Lower leg skin (tissue), 4 donors: ENCODE measurements at places on chromosomes 5 and 9. TPM values are rescaled to one million over a fixed set of nuclear protein-coding genes. Genes with fewer than 3 reads are reported as not detected.

EFNA5 gene
- total RNA-seq: 17.6 TPM

SMAD5 gene
- 72.9 TPM for total RNA-seq

PCDHGA5 gene
- 1.1 TPM for total RNA-seq

PRRT1B gene
- total RNA-seq: not detected

WNK2 gene
- 46.8 TPM for total RNA-seq

PCDHB16 gene
- 2.6 TPM for total RNA-seq

PCDHA12 gene
- total RNA-seq: 0.04 TPM

DOK3 gene
- total RNA-seq: 1.5 TPM

PCDHA9 gene
- total RNA-seq: 0.07 TPM

DNA sequence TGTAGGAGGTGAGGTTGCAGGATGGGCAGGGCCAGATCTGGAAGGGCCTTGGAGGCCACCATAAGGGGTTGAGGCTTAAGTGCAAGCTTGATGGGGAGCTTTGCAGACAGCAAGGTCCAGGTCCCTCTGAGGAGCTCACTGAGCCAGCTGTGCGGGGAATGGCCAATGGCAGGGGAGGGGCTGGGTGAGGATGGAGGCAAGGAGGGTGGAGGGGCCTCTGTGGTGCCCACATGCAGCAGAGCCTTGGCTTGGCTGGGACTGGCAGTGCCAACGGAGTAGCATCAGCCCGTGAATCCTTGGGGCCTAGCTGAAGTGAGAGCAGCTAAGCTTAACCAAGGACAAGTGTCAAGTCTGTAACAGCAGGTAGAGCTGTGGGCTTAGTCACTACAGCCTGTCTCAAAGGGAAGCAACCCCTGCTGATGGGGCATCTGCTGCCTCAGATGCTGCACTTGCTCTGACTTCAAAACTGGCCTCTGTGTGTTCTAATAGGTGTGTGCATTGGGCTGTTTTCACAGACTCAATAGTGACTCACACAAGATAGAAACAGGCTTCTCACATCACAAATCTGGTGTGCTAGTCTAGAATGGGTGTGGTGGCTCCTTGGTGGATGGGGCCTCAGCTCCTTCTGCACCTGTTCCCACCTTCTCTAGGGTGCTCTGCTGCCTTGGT, 16.3 kb downstream of the GALNT12 start:
- DNase-seq: peak; percentile 66

GRCh38 chr9:15357050-15357653, 50.1 kb upstream of the TTC39B start:
- DNase-seq: no peak

DNA sequence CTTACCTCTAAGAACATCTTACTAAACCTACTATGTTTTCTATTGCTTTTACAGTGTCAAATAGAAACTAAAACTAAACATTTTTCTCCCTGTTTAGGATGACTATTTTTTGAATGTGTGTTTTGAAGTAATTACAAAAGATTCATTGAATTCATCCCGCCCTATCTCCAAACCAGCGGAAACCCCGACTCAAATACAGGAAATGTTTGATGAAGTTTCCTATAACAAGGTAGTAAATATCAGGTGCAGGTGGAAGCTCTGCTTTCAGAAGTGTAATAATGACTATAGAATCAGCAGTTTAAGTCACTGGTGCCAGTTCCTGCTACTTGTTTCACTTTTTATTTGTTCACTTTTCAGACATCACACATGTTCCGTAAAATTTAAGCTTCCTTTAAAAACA, 20.0 kb downstream of the ERAP2 start:
- DNase-seq: no peak

GRCh38 chr9:13141629-13142028, 137.9 kb downstream of the MPDZ start:
- DNase-seq: no peak

DNA sequence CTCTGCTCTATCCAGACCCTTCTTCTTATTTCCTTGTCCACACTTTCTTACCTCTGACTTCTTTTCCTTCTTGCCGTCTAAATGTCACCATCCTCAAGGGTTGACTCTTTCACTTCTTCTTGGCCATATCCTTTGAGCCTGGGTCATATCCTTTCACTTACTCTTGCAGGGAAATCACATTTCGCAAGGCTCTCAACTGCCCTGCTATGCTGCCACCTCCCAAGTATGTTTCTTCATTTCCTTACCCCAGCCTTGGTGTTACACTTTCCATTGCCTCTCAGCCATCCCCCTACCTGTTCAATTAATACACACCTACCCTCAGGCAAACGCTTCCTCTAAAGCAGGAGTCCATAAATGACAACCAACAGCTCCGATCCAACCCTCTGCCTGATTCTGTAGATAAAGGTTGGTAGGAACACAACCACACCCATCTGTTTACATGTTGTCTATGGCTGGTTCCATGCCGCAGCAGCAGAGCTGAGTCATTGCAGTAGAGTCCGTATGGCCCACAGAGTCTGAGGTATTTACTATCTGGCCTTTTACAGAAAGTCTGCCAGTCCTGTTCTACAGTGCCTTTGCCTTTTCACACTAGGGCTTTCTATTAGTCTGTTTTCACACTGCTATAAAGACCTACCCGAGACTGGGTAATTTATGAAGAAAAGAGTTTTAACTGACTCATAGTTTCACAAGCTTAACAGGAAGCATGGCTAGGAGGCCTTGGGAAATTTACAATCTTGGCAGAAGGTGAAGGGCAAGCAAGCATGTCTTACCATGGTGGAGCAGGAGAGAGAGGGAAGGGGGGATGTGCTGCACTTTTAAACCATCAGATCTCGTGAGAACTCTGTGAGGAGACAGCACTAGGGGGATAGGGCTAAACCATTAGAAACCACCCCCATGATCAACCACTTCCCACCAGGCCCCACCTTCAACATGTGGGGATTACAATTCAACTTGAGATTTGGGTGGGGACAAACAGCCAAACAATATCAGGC, 97.9 kb downstream of the SV2C start:
- DNase-seq: peak; percentile 21

DNA sequence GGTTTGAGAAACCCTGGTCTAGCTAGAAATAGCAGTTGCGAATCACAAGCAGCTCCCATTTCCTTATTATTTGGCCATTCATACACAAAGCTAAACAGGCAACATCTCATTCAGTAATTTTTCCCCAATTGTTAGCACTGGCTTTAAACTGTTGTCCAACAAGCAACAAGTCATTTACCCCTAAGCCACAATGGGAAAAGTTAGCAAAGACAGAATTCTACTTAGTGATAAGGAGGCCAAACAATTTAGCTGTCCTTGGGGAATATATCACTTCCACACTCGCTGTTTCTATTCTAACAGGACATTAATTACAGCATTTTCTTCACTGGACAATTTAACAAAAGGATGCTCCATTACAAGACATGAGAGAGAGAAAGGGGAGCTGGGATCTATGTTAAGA, 2.8 kb downstream of the MYO10 start:
- no peak for DNase-seq

DNA sequence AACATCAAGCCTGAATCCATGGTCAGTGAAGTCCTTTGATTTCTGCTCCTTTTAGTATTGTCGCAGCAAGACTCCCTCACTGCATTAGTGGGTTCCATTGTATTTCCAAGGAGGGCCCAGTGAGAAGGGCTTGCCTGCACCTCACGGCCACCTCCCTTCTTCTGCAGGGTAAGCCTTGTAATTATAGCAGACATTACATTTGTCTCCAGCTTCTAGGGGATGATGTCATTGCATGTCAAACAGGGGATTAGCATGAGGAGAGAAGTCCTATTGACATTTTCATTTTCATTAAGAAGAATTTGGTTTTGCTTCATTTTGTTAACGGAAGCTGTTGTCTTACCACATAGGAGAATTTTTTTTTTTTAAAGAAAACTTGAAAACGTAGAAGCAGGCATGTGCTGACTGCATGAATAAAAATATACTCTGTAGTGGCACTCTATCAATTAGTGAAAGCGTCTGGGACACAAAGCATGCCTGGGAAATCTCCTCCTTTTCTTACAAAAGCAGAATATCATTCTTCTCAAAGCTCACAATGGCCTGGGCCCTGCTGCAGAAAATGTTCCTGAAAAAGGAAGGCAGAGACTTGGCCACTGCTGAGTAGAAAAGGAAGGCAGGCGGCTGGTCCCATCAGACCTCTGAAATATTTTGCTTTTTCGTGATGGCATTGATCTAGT, 27.1 kb downstream of the MAP1B start:
- DNase-seq: no peak

DNA sequence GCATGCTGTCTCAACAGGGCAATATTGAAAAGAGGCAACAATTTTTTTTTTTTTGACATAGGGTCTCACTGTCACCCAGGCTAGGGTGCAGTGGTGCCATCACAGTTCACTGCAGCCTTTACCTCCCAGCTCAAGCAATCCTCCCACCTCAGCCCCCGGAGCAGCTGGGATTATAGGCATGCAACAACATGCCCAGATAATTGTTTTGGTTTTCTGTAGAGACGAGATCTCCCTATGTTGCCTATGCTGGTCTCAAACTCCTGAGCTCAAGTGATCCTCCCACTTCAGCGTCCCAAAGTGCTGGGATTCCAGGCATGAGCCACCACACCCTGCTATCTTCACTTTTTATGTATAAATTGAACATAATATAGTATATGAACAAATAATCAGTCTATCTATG, 47.6 kb downstream of the PRELID2 start:
- no peak for DNase-seq

- DNase-seq: no peak
Observed at GRCh38 chr9:122383992-122384461, 13.2 kb downstream of the PTGS1 start.

GRCh38 chr5:6766604-6767093, 53.4 kb downstream of the TENT4A start:
- DNase-seq: peak; percentile 96

DNA sequence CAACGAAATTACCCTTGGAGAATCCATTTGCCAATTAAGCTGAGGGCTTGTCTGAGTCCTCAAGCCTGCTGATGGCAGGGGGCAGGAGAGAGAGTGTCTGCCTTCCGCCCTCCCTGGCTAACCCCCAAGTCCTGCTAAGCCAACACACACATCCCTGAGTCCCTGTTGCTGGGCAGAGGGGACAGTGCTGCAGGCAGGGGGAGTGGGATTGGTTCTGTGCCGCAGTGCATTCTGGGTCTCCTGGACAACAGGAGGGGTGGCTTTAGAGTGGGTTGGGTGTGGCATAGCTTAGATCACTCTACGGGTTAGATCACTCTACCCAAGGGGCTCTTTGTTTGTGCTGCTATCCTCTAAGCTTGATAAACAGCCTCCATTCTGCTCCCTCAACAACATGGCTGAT, 427.7 kb downstream of the CDK5RAP2 start:
- DNase-seq: no peak

DNA sequence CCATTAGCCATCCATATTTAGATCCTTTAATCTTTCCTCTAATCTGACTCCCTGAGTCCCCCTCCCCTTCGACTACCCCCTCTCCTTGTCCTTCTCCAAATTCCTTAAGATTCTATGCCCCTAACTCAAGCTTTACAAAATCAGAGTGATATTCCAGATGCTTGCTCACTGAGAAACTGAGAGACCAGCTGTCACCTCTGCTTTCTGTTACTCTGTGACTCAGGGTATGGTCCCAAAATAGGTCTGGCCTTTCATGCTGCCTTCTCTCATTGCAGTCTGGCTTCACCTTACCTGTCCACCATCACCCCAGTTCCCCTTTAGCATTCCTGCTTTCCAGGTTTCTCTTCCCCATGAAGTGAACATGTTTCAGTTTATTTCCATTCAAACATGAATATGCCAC, 383.3 kb upstream of the SLC30A5 start:
- DNase-seq: no peak

DNA sequence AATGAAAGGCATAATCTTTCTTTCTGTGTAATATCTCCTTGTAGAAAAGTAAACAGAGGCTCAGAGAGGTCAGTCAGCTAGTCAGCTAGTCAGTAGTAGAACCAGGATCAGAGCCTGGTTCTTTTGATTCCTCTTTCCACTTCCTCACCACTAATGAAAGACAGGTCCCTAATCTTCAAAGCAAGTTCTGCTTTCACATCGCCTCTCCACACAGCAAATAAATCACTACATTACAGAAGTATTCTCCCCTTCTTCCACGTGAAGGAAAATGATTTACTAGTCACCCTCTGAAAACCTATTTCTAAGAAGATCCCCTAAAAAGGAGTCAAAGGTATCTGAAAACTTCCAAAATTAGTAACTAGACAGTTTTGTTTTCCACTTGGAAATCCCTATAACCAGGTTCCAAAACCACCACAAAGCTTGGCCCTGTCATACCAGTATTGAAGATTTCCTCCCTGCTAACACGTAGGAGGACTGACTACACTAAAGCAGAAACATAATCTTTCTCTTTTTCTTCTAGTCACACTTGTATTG, 140.5 kb upstream of the TARS1 start:
- DNase-seq: no peak

DNA sequence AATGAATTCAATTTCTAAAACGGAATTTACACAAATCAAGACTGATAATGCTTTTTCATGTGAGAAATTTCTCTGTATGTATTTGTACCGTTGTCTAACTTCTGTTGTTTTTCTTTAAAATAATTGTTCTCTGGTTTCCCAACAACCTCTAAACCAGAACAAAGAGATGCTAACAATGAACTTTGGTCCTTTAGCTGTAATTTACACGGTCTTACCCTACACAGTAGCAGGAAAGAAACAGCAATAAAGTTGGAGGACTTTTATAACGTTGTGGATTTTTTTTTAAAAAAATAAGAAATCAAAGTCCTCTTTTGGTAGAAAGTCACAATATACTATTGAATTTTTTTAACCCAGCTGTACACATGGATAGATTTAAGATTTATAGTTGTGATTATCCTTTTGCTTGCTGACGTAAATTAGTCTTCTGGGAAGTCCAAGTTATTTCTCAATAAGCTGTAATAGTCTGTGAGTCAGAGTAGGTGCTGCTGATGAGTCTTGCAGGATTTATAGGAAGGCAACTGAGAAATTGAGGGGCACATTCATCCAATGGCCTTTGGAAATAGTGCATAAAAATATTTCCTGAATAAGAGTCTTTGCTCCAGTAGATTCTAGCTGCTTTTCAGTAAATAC, 76.8 kb upstream of the PCSK1 start:
- DNase-seq: no peak

DNA sequence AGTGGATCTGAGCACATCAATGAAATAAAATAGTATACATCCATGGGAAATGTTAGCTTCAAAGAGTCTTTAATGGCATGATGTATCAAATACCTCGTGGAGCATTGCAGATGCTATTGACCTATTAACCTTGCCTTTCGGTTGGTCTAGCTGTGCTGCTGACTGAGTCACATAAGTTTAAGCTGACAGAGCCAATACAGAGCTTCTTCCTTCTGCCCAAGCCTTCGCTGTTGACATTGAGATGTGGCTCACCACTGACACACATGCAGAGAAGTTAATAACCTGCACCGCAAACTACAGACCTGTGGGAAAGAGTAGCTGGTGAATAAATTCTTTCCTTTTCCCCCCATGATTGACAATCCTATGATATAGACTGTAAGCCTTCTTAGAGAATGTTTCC, 78.2 kb downstream of the LURAP1L start:
- DNase-seq: no peak

GRCh38 chr5:155466851-155467250, 453.3 kb downstream of the KIF4B start:
- no peak for DNase-seq

GRCh38 chr5:78419396-78419795, 59.0 kb downstream of the SCAMP1 start:
- no peak for DNase-seq

GRCh38 chr9:76022317-76022716, 131.8 kb downstream of the PCSK5 start:
- no peak for DNase-seq
